Keratinocyte (primary cell): ENCODE measurements at places on chromosomes 7 and 10. TPM values are rescaled to one million over a fixed set of nuclear protein-coding genes. Genes with fewer than 3 reads are reported as not detected.

- no peak for DNase-seq
These were observed 95.1 kb downstream of the ITGA8 start for GRCh38 chr10:15624401-15625196.

DNA sequence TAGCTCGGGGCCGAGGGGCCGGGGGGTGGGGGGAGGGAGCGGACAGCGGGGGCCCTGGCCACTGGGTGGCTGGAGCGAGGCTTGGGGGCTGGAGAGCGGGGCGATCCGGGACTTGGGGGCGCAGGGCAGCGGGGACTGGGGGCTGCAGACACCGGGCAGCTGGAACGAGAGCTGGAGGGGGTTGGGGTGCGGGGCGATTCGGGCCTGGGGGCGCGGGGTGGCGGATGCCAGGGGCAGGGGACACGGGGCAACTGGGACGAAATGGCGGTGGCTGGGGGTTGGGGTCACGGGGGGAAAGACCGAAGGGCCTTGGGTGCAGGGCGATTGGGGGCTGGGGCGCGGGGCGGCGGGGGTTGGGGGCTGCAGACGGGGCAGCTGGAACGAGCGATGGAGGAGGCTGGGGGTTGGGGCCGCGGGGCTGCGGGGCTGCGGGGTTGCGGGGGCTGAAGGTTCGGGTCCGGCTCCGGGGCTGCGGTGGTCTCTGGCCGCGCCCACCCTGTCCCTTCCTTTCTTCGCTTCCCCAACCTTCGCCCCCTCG lies 590 bp downstream of the COL26A1 start:
- DNase-seq: no peak

GRCh38 chr7:128404143-128404681 lies 5.6 kb downstream of the IMPDH1 start:
- no peak for DNase-seq

DNA sequence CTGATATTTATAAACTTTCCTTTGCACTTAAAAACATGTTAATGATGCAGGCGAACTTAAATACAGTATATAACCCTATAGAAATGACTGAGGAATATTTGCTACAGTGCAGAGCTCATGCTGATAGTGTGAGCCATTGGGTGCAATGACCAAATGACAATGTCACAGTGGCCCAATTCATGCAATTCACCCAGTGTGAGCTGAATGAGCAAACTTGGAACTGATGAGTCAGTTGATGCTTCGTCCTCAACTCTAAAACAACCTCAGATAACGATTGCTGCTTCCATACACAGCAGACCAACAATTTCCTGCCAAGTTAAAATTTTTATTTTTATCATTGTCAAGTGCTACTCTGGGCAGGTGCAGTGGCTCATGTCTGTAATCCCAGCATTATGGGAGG lies 12.1 kb upstream of the ZC3HAV1L start:
- no peak for DNase-seq

DNA sequence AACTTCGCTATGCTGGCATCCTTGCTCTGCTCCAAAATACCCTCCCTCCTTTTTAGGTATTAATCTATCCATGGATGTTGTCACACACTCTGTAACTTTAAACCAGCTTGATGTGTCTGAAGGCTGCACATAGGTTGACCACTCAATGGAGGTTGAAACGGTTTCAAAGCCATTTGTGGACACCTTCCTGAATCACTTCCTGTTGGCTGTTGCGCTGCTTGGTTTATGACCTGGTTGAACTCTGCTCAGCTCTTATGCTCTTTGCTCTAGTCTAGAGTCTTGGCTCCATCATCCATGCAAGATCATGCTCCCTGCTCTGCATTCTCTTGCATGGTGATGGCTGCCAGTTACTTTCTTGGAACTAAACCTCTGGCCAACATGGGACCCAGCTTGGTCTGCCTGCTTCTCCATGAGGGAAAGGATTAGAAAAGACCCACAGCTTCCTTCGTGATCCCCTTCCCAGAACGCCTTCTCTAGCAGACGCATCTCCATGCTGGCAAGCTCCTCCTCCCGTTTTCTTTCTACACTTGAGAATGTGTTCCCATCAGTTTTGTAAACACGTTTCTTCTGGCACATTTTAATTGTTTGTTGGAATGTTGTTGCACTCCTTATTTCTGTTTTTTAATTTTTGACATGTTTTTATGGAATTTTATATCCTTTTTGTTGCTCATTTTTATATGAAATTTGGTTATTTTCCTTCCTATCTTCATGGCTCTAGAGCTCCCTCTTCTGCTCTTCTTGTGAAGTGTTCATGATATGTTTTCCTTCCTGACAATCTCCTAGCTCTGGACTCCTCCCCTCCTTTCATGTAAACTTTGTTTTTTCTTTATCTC lies 149.8 kb downstream of the XPNPEP1 start:
- DNase-seq: no peak

DNA sequence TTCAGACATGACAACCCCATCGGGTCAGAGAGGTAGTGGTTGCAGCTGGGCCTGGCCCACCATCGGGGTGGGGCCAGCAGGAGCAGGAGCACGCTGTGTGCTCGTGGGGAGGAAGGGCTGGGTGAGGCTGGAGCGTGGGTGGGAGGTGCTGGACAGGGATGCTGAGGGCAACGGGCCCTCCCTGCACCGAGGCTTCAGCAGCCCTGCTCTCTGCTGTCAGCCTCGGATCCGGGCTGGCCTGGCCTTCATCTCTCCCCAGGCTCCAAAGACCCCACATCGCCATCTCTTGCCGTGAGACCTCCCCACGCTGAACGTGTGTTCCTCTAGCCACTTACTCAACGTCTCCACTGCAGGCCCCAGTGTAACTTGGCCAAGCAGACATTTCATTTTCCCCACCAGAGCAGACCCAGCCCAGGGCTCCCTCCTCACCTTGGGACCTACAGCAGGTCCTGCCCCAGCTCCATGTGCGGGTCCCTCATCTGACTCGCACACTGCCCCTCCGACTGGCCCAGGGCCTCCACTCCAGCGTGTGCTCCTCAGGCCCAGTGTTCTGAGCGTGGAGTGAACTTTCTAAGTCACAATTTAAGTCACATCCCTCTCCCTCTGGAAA lies 462.4 kb downstream of the DNAJB6 start:
- no peak for DNase-seq

DNA sequence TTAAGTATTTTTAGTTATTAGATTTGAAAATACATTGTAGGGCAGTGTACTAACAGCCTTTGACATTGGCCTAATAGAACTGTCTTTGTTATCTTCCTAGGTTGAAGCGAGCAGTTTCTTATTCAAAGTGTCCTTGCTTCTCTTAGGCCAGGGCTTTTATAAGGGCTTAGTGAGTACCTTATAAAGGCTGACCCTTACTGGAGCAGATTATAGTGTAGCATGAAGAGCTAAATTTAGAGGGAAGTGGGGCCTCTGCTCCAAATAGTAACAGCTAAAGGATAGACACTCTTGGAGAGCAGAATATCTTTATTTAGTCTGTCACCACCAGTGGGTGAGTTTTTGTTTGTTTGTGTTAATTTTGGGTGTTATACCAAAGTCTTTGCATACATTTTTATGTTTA lies 15.9 kb downstream of the BZW2 start:
- DNase-seq: no peak

GRCh38 chr10:124709861-124710260 lies 34.3 kb downstream of the FAM53B start:
- no peak for DNase-seq

Gene LMBR1
- polyA plus RNA-seq: 18.5 to 30.2 TPM (median 29.9 TPM) in 3 replicates

Gene CYP2E1
- 0.73 to 0.77 TPM (median 0.77 TPM) in 3 replicates for polyA plus RNA-seq

Gene PPA1
- 201 to 324 TPM (median 203 TPM) in 3 replicates for polyA plus RNA-seq

Gene C1QL3
- 0.03 TPM in 1 of 3 replicates, not detected in the others for polyA plus RNA-seq

Gene METTL27
- polyA plus RNA-seq: 0.90 to 1.4 TPM (median 0.97 TPM) in 3 replicates

Gene GIMAP8
- polyA plus RNA-seq: 0.06 to 0.26 TPM (median 0.14 TPM) in 3 replicates
